Naive thymus-derived CD8-positive, alpha-beta T cell (primary cell): ENCODE measurements at places on chromosomes 5 and 9. TPM values are rescaled to one million over a fixed set of nuclear protein-coding genes. Genes with fewer than 3 reads are reported as not detected.

The BTNL8 gene
- not detected for total RNA-seq

The SCGB3A2 gene
- total RNA-seq, result not detected

The NPR3 gene
- total RNA-seq, result 0.08 TPM

The SPATA9 gene
- total RNA-seq, result not detected

The ARHGEF28 gene
- not detected for total RNA-seq

The IPO11 gene
- 24.1 TPM for total RNA-seq

The DDX4 gene
- not detected for total RNA-seq

The MRPL22 gene
- total RNA-seq, result 27.2 TPM

The LCN15 gene
- not detected for total RNA-seq

The SCAI gene
- 15.7 TPM for total RNA-seq

The LMNB1 gene
- total RNA-seq, result 27.7 TPM

- H3K4me1 ChIP-seq, result no peaks in the 10 kb centered on the region
- H3K4me3 ChIP-seq, result no peak overlapping the region
- DNase-seq, result no peak
Measured at GRCh38 chr9:75491533-75491932, 398.9 kb upstream of the PCSK5 start.

DNA sequence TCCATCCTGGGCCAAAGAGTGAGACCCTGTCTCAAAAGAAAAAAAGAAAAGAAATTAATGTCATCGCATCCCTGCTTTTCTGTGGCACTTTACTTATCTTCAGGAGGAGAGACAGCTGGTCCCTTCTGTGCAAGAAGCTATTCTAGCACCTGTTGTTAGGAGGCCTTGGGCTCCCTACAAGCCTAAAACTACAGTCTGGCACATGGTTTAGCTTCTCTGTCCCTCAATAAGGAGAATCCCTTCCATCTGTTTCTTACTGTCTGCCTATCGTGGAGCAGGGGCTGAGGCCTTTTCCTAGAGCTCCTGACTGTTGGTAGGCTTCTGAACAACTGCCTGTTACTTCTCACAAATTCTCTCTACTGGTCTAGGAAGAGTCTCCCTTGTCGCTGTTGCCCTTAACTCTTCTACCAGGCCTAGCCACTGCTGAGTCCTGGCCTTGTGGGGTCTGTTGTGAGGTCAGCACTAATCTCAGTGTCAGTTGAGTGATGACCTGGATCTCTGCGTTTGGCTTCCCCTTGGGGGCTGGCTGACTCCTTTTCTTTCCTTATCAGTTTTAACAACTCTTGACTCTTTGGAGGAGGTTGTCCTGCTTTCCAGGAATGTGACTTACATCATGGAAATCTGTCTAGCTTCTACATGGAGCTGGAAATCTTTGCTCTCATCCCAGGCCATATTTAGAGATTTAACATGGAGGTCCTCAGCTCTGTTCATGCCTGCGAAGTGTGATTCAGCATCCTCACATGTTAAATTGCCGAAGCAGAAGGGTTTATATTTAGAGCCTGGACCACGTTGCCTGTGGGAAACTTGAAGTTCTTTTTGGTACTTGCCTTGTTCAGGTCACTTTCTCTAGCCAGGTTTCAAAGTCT, 5.7 kb upstream of the GARNL3 start:
- no peak overlapping the region for H3K27ac ChIP-seq
- no peaks in the 10 kb centered on the region for H3K36me3 ChIP-seq
- H3K27me3 ChIP-seq, result peaks cover 9% of the 10 kb centered on the region

DNA sequence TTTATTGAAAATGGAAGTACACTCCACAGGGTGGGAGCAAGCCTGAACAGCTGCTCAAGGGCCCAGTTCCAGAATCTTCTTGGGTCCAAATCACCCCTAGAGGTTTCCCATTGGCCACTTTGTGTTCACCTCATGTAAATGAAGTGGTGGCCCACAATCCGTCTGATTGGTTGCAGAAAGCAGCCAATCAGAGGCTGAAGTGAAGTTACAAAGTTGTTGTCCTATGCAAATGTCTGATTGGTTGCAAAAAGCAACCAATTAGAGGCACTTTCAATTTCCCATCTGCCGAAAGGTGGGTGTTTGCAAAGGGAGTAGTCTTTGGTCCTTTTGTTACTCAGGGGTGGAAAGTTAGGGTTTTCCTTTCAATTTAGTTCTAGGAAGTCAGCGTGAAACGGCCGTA, 8.8 kb downstream of the TMEM171 start:
- H3K36me3 ChIP-seq, result no peaks in the 10 kb centered on the region
- H3K4me1 ChIP-seq, result no peaks in the 10 kb centered on the region
- H3K27me3 ChIP-seq, result peaks cover 29% of the 10 kb centered on the region

DNA sequence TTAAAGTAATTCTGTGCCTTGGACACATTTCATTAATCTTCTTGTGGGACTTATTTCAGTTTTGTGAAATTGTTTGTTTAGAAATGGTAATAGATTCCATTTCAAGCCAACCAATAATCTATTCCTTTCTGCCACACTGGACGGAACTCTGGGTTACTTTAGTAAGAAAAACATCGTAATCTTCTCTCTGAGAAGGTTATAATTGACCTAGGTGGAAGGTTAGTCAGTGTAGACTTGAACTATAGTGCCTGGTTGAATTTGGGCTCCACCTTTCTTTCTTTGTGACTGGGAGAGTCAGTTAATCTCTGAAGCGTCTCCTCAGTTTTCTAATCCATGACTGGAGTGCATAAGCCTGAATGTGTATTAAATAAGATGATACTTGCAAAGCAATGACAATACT, 89.7 kb upstream of the PRLR start:
- no peaks in the 10 kb centered on the region for H3K4me1 ChIP-seq
- peaks cover 6% of the 10 kb centered on the region for H3K27me3 ChIP-seq
- no peak overlapping the region for H3K27ac ChIP-seq
- no peak overlapping the region for H3K4me3 ChIP-seq
- no peaks in the 10 kb centered on the region for H3K36me3 ChIP-seq
- no peak for DNase-seq

DNA sequence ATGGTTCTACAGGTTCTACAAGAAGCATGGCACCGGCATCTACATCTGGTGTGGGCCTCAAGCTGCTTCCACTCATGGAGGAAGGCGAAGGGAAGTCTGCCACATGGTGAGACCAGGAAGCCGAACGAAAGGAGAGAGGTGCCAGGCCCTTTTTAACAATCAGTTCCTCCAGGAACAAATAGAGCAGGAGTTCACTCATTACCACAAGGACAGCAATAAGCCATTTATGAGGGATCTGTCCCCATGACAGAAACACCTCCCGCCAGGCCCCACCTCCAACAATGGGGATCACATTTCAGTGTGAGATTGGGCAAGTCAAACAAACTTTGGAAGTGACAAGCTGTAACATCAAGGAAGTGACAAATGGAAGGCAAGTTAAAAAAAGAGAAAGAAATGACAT, 95.5 kb upstream of the PTPN3 start:
- no peak for DNase-seq
- H3K27ac ChIP-seq, result no peak overlapping the region
- H3K4me1 ChIP-seq, result no peaks in the 10 kb centered on the region
- H3K36me3 ChIP-seq, result no peaks in the 10 kb centered on the region

GRCh38 chr5:68445257-68446069, 229.9 kb downstream of the PIK3R1 start:
- H3K27me3 ChIP-seq, result peaks cover 2% of the 10 kb centered on the region
- no peaks in the 10 kb centered on the region for H3K36me3 ChIP-seq
- DNase-seq, result no peak
- peaks cover 7% of the 10 kb centered on the region for H3K4me1 ChIP-seq
- no peak overlapping the region for H3K27ac ChIP-seq
- H3K4me3 ChIP-seq, result no peak overlapping the region

DNA sequence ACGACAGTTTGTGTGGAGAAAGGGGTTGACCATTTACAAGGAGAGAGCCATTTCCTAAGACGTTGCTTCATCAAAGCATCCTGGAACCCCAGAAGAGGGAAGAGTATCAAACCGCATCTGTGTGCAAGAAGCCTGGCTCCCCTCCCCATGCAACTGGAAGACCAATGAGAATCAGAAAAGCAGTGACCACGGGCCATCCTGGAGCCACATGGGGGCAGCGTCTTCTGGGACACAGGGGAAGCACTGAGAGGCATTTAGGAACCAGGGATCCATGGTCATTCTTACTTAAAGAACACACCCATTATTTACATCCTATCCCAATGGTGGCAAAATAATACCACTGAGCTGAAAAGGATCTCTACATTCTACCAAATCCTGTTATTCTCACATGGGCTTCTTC, 29.3 kb downstream of the SEMA5A start:
- H3K27ac ChIP-seq, result no peak overlapping the region
- H3K36me3 ChIP-seq, result no peaks in the 10 kb centered on the region
- H3K27me3 ChIP-seq, result peaks cover 2% of the 10 kb centered on the region

- H3K4me1 ChIP-seq, result peaks cover 3% of the 10 kb centered on the region
- H3K36me3 ChIP-seq, result no peaks in the 10 kb centered on the region
- no peak overlapping the region for H3K4me3 ChIP-seq
- no peak overlapping the region for H3K27ac ChIP-seq
- DNase-seq, result peak; percentile 67
- no peaks in the 10 kb centered on the region for H3K27me3 ChIP-seq
Measured at GRCh38 chr9:27333241-27334052, 36.5 kb upstream of the EQTN start.

GRCh38 chr5:142368529-142368928, 43.7 kb upstream of the SPRY4 start:
- H3K36me3 ChIP-seq, result no peaks in the 10 kb centered on the region
- H3K27ac ChIP-seq, result no peak overlapping the region
- H3K27me3 ChIP-seq, result peaks cover 6% of the 10 kb centered on the region
- no peak overlapping the region for H3K4me3 ChIP-seq
- no peak for DNase-seq

GRCh38 chr5:85293145-85293785, 908.6 kb upstream of the EDIL3 start:
- no peaks in the 10 kb centered on the region for H3K36me3 ChIP-seq
- H3K4me1 ChIP-seq, result no peaks in the 10 kb centered on the region
- H3K4me3 ChIP-seq, result no peak overlapping the region
- H3K27me3 ChIP-seq, result no peaks in the 10 kb centered on the region
- no peak for DNase-seq

- H3K27me3 ChIP-seq, result no peaks in the 10 kb centered on the region
- no peak for DNase-seq
- no peak overlapping the region for H3K27ac ChIP-seq
- no peaks in the 10 kb centered on the region for H3K4me1 ChIP-seq
- H3K36me3 ChIP-seq, result no peaks in the 10 kb centered on the region
Measured at GRCh38 chr9:25537808-25538207, 140.4 kb downstream of the TUSC1 start.

- DNase-seq, result peak; percentile 13
- peak overlapping the region; percentile 84 for H3K27ac ChIP-seq
- H3K27me3 ChIP-seq, result no peaks in the 10 kb centered on the region
- no peaks in the 10 kb centered on the region for H3K36me3 ChIP-seq
- H3K4me3 ChIP-seq, result peak overlapping the region; percentile 60
- peaks cover 15% of the 10 kb centered on the region for H3K4me1 ChIP-seq
Measured at GRCh38 chr9:86303316-86303975, 21.1 kb upstream of the ISCA1 start.

DNA sequence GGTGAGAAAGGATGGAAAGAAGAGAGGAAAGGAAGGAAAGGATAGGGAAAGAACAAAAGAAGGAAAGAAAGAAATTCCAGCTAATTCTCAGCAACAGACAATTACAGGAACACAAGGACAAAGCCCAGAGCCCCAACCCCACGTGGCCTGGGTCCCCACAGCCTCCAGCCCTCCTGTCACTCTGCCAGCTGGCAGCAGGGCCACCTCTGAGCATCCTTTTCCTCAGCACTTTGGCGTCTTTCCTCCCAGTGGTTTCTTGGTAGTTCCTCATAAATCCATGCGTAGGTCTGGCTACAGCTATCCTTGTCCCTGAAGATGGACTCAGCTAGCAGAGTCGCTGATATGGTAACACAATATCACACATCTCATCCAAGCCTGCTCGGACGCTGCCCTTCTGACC, 28.3 kb downstream of the ADAMTS2 start:
- no peak overlapping the region for H3K27ac ChIP-seq
- DNase-seq, result peak; percentile 34
- no peaks in the 10 kb centered on the region for H3K36me3 ChIP-seq
- H3K27me3 ChIP-seq, result peaks cover 27% of the 10 kb centered on the region
- no peak overlapping the region for H3K4me3 ChIP-seq

- H3K27me3 ChIP-seq, result no peaks in the 10 kb centered on the region
- H3K27ac ChIP-seq, result no peak overlapping the region
- H3K4me3 ChIP-seq, result no peak overlapping the region
- H3K36me3 ChIP-seq, result no peaks in the 10 kb centered on the region
Measured at GRCh38 chr9:87249029-87249428, 248.6 kb upstream of the DAPK1 start.

GRCh38 chr5:39040875-39041274, 33.3 kb downstream of the RICTOR start:
- peaks cover 68% of the 10 kb centered on the region for H3K4me1 ChIP-seq
- no peak for DNase-seq
- no peak overlapping the region for H3K27ac ChIP-seq
- no peaks in the 10 kb centered on the region for H3K36me3 ChIP-seq
- no peaks in the 10 kb centered on the region for H3K27me3 ChIP-seq
